Activated effector memory CD4-positive, alpha-beta T cell treated with Interleukin-2 at 50 U/mL for 16 hours (primary cell): ENCODE measurements at places on chromosomes 4 and X.

DNA sequence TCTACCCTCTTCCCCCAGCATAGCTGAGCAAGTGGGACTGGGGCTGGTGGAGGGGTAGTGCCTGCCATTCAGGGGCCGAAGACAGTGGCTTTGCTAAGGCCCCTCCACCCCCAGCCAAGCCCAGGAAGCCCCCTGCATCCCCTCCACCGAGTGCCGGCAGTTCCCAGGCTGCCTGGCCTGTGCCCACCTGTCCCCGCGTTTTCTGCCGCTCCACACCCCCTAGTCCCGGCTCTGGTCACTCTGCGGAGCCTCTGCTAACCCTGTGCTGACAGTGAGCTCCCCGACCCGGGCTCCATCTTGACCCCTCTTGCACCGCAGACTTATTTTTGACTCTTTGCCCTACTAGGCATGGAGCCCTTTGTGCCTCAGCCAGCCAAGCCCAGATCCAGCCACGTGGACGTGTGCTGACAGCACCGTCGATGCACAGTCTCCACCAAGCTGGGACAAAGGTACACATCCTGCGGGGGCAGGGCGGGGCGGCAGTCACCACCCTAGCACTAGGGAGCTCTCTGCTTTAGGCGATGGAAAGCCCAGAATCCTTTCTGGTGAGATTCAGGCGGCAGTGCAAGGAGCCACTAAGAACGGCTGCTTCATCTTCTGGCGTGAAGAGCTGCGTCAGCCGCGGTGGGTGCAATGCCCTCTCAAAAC lies 96.6 kb downstream of the PHKA2 start:
- no peak for DNase-seq

DNA sequence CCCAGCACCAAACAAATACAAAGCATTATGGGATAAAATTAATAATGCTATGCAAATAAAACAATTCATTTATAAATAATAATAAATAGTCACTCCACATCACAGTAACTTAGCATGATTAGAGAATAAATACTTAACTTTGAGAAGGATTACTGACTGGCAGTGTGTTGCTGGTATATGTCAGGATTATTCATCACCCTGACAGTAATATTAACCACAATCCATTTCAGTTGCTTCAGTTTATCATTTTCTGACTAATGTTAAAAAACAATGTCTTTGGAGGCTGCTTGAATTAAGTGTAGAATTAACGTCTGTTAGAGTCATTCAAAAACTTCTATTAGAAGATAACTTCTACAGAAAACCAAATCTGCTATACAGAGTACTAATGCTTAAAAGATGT lies 124.1 kb upstream of the MAB21L2 start:
- DNase-seq: no peak

DNA sequence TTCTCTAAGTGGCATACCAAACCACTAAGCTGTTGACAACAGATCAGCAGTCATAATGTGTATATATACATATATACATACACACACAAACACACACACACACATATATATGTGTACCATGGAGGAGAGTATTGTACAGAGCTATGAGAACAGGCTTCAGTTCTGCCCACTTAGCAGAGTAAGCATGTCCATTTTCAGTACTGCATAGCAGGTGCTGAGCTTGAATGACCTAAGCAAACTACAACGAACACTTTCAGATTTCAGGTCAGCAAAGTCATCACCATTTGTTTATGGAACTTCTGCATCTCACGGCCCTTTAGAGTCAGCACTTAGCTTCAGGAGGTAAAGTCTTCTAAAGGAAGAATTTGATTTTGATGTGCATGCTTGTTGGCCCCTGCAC lies 735.8 kb upstream of the ATOH1 start:
- DNase-seq: no peak

- DNase-seq: no peak
Measured at GRCh38 chr4:18859468-18859867, 837.9 kb upstream of the LCORL start.
